Left colon (tissue), 2 donors: ENCODE measurements at places on chromosomes 11 and 22.
A peak's percentile ranks its signal among the peaks of the same experiment; 100 is the strongest.

GRCh38 chr11:34303028-34303570 lies 54.7 kb downstream of the ABTB2 start:
- no peak for DNase-seq

- DNase-seq: no peak
Measured at GRCh38 chr11:111514216-111515031, at the start of gene HOATZ. TSS of gene HOATZ (plus strand) at chr11:111514778. CDS start at chr11:111514785, 7 bp downstream.

DNA sequence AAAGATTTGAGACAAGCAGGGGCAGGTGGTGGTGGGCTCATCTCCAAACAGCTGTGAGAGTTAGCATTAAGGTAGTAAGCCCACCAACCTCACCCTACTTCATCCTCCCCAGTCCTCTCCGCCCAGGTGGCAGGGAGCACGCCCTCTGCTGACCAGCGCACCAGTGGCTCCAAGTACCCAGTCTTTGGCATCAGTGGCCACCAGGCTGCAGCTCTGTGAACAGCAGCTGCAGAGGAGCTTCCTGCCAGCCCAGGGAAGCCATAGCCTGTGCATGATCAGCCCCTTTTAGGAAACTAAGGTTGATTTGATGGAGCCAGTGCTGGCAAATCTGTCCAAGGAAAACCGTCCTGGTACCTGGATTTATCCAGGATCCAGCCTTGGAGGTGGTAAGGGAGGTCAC lies 21.7 kb downstream of the CAVIN3 start:
- DNase-seq: no peak

GRCh38 chr22:29457730-29458129 lies 19.3 kb downstream of the RFPL1 start:
- no peak for DNase-seq

- peak; percentile 39 for DNase-seq
Measured at GRCh38 chr11:111663820-111664219, 61.6 kb downstream of the SIK2 start.

- no peak for DNase-seq
Measured at GRCh38 chr11:58179648-58180047, 9.2 kb upstream of the OR9Q2 start.

- DNase-seq: no peak
Measured at GRCh38 chr11:119482521-119483011, 59.6 kb upstream of the THY1 start.

GRCh38 chr11:21630934-21631478 lies 561.9 kb upstream of the ANO5 start:
- DNase-seq: no peak

DNA sequence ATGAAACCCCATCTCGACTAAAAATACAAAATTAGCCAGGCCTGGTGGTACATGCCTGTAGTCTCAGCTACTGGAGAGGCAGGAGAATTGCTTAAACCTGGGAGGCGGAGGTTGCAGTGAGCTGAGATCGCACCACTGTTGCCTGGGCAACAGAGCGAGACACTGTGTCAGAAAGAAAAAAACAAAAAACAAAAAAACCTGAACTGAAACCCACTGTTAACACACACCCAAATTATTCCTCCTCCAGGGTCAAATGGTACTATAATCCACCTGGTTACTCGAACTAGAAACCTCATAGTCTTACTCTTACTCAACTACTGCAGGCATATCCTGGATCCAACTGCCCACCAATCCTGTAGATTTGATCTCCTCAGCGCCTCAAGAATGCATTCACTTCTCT lies 35.5 kb downstream of the USP28 start:
- DNase-seq: peak; percentile 10

- DNase-seq: no peak
Measured at GRCh38 chr11:85590848-85591483, 36.2 kb downstream of the DLG2 start.

DNA sequence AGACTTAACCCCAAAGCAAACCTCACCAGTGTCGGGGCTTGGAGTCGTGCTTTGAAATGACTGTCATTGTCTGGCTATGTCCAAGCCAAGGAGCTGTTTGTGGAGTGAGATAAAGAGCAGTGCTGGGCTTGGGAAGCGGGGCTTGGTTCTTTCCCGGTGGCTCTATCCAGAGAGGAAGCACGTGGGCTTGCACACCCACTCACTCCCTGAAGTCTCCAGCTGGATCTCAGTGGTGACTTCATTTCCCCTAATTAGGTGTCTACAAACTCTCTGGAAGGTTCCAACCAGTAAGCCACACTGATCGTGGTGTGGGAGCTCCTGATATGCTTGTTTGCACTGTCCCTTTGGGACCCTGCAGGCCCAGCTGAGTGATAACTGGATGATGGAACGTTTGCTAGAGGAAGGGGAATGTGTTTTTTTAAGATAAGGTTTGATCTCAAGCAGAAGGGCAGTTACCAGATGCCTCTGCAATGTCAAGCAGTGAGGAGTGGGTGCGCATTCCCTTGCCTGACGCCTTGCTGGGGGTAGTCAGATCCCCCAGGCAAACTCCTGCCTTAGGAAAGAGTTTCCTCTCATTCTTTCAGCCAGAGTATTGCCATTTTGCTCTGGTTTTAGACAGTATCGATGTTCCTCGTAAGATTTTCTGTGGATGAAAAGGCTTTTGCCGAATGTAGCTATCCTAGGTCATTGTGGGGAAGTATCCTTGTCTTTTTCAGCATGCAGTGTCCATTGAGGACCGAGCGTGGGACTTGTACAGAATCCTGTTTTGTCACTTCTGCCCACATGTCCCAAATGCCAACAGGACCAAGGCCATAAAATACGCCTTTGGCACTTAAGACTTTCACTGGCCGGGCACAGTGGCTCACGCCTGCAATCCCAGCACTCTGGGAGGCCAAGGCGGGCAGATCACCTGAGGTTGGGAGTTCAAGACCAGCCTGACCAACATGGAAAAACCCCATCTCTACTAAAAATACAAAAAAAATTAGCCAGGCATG lies 90.9 kb downstream of the MICAL2 start:
- no peak for DNase-seq

- DNase-seq: no peak
Measured at GRCh38 chr11:64538501-64538951, 52.5 kb upstream of the SLC22A12 start.

- no peak for DNase-seq
Measured at GRCh38 chr11:63506876-63507275, 992 bp downstream of the LGALS12 start.

DNA sequence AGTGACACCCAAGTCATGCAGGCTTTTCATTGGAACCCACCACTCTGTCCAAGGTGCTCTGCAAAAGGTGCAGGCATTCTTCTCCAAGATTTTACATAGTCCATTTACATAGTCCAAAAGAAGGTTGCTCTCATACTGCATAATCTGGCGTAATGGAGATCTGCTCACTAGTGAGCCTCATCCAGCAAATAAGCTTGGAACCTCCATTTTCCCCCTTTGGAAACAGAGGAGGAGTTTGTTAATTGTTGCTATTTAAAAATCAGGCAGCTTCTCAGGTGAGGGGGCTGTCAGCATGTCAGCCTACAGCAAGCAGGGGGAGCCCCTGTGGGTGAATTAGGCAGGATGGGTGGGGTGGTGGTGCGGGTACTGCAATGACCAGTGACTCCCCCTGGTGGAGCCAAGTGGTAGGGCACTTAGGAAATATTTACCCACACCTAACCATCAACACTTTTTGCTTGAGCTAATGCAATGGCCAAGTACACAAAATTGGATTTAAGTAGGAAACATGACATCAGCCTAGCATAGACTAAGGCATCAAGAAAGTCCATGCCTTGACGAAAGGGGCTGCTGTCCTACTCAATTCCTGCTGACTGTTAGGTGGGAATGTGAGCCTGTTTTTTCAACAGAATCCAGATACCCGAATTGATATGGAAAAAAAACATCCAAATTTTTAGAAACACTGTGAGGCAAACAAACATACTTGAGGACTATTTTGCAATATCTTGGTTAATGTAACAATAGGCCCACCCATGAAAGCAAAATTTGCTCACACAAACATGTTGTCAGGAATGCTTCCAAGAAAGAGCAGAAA lies 64.5 kb downstream of the AMBRA1 start:
- DNase-seq: peak; percentile 78

GRCh38 chr11:107707807-107708206 lies 4.0 kb downstream of the SLN start:
- no peak for DNase-seq

GRCh38 chr11:35135222-35135621 lies 3.7 kb upstream of the CD44 start:
- no peak for DNase-seq

DNA sequence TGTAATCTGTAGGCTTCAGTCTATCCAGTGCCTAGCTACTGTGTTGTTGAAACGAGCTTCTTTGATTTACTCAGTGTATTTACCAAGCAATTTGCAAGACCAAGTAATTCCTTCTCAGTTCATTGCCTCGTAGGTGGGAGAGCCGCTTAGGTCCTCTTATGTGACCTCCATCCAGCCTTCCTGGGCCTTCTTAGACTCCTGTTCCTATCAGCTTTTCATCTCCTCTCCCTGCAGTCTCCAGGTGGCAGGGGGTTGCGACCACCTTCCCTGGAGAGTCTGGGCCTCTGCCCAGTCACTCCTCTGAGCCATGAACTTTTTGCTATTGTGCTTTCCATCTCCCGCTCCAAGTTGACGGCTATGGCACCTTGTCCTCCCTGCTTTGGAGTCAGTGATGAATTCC lies 251.8 kb downstream of the KIRREL3 start:
- DNase-seq: no peak

DNA sequence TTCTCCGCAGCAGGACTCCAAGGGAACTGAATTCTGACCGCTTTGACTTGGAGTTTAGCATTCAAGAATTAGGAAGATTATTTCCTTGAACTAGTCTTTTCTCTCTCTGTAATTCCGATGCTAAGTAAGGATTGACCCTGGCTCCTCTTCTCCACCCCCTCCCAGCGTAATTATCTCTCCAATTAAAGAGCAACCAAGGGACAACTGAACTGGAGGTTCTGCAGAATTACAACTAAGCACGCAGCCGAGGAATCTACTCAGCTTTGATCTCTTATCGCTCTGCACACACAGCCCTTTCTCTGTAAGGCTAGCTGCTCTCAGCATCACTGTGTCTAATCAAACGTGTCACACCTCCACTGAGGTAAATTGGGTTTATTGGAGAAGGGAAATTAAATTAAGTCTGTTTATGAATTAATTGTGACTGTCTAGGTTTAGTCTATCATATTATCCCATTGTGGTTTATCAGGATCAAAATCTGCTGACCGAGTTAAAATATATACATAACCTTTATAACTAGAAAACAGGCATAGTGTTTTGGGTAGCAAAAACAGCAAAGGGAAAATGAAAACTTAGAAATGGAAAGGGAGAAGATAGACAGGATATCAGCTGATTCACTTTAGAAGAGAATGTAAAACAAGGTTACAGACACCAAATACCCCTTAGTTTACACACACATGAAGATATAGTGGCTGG lies 241.3 kb upstream of the LARGE1 start:
- DNase-seq: no peak

GRCh38 chr11:115185931-115186330 lies 318.3 kb downstream of the CADM1 start:
- DNase-seq: no peak

GRCh38 chr11:78424334-78425270 lies 7.0 kb upstream of the GAB2 start:
- DNase-seq: no peak

GRCh38 chr22:44103735-44104480 lies 76.8 kb upstream of the PARVG start:
- DNase-seq: peak; percentile 4

GRCh38 chr11:73034777-73035176 lies 107.3 kb downstream of the FCHSD2 start:
- no peak for DNase-seq

DNA sequence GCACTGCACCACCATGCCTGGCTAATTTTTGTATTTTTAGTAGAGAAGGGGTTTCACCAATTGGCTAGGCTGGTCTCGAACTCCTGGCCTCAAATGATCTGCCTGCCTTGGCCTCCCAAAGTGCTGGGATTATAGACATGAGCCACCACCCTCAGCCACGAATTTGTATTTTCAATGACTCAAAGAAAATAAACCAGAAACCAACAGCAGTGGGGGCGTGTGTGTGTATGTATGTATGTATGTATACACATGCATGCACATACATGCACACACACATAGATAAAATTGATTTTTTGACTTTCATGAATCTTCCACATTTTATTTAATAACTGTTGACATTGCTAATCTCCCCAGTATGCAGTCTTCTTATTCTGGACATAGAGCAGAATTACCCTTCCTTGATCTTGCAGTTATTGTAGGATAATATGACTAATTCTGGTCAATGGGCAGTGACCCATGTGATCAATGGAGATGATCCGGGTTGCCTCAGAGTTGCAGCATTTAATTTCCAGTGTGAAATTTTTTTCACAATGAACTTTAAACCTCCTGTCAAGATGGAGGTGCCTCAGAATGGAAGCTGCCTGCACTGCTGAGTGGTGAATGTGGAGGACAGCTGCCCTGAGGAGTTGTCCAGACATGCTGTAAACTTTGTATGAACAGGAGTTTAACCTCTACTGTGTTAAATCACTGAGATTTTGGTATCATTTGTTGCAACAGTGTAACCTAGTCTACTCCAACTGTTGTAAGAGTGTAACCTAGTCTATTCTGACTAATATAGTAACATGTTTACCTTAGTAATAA lies 12.8 kb upstream of the PTPN5 start:
- no peak for DNase-seq

DNA sequence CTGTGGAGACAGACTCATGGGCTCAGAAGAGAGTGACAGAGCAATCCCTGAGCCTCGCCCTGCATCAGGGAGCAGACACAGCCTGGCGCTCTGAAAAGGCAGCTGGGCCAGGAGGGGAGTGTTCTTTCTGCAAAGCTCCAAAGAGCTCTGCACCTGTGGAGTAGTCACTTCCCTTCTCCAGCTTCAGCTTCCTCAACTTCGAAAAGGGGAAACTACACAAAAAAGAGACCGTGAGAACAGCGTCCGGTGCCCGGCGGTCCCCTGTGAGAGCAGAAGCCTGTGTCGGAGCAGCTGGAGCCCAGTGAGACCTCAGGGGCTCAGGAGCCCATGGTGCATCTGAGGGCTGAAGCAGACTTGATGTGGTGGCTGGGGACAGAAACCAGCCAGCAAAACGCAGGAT lies 35.1 kb downstream of the TP53I11 start:
- no peak for DNase-seq

GRCh38 chr11:78420796-78421209 lies 3.2 kb upstream of the GAB2 start:
- peak; percentile 55 for DNase-seq

GRCh38 chr22:24893341-24894070 lies 53.0 kb downstream of the LHFPL7 start:
- DNase-seq: peak; percentile 12

DNA sequence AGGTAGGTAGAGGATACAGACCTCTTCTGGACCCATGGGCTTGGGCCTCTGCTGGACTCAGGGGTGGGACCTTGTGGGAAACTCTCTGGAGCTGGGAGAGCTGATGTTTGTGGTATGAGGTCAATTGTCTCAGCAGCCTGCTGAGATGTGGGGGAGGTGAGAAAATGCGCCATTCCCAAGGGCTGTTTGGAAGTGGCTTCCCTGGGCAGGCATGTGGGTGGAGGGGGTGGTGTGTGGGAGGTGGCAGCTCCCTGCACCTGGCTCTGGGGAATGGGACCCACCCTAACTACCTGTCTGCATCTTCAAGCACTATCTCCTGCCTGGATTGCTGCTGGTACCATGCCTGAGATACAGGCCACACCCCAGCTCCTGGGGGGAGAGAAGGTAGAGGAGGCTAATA lies 97.4 kb upstream of the THY1 start:
- no peak for DNase-seq

- no peak for DNase-seq
Measured at GRCh38 chr11:48079596-48079995, 99.2 kb downstream of the PTPRJ start.
